ENCODE measurements at places on chromosomes 11 and 22. TPM values are rescaled to one million over a fixed set of nuclear protein-coding genes. Genes with fewer than 3 reads are reported as not detected.
A peak's percentile ranks its signal among the peaks of the same experiment; 100 is the strongest.

GRCh38 chr11:102111011-102111786 lies 952 bp downstream of the YAP1 start:
- peak; percentile 22 for DNase-seq

The MRGPRX3 gene
- total RNA-seq = not detected

GRCh38 chr22:38291201-38291777 lies 18.5 kb upstream of the TMEM184B start:
- DNase-seq = no peak

DNA sequence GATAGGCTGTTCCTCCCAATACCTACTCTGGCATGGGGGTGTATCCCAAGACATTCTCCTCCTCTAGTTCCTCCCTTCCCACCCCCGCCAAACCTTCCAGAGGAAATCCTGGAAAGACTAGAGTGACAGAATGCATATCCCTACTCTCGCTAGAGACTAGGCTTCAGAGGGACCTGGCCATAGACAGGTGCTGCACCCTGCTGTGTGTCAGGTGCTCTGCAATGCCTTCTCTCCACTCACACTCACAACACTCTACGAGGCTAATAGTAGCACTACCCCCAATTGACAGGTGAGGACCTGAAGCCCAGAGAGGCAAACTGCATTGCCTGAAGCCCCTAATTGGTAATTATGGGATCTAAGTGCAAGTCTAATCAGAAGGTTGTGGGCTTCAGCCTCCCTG lies 46.2 kb upstream of the LMO1 start:
- no peak for DNase-seq

DNA sequence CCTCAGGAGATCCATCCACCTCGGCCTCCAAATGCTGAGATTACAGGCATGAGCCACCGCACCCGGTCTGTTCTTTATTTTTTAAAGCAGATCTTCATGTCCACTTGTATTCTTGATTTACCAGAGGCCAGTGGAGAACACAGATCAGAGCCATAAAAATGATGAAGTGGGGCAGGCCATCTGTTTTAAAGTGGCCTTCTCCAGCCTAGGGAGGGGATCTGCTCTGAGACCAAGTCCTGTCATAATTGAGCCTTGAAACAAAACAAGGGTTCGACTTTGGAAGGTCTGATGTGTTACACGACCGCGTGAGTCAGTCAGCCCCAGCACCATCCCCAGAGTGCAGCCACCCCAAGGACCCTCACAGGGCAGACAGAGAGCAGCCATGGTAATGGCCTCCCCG lies 27.5 kb downstream of the ABCC8 start:
- no peak for DNase-seq

The KCNJ5 gene
- total RNA-seq = not detected

- peak; percentile 48 for DNase-seq
These were observed 75.3 kb downstream of the APIP start for GRCh38 chr11:34840736-34841386.

GRCh38 chr22:46087816-46088277 lies 62.5 kb upstream of the PPARA start:
- DNase-seq = no peak

DNA sequence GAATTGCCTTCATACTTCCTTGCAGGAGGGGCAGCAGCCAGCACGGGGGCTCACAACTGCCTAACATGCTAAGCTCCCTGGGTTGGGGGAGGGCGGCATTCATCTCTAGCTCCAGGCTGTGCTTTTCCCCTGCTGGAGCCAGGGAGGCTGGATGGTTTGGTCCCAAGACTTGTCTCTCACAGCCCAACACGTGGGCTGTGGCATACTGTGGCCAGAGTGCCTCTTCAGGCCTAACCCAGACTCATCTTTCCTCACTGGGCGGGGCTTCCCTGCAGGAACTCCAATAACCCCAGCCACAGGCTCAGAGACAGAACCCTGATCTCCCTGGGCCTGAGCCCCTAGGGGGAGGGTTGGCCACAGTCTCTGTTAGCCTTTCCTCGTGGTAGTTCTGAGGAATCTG lies 121.9 kb upstream of the PLET1 start:
- no peak for DNase-seq

DNA sequence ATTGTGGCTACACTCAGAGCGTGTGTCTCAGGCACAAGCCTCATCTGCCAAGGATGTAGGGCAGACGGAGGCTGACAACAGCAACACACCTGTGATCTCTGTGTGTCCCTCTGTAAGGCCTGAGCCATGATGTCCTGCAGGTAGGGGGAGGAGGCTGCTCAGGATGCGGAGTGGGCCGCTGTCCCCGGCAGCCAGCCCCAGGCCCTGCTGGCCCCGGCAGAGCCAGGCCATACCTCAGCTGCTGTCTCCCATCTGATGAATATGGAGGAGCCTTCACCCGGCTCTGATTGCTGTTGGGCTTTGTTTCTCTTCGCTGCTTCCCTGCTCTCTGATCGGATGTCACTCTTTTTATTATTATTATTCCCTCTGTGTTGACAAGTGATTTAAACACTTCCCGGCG lies 83.6 kb upstream of the NCAM1 start:
- DNase-seq = no peak

The GGT5 gene
- total RNA-seq = not detected

DNA sequence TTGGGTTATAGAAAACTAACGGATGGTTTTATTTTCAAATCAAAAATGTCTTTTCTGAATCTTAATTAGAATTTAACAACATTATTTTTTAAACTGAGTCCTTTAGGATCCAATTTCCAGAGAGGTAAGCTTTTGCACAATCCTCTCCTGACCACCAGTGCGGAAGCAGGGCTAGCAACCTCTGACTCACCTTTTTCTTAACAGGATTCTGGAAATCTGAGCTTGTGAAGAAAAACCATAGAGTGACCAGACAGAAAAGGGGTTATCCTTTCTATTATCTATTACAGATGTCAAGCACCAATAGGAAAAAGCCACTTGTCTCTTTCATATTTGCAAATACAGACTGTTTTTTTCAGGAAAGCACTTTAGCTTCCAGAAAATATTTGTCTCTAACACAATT lies 25.3 kb downstream of the ALG9 start:
- no peak for DNase-seq

GRCh38 chr11:119368121-119369034 lies 13.1 kb downstream of the USP2 start:
- DNase-seq = no peak

- no peak for DNase-seq
These were observed 563.0 kb downstream of the MIAT start for GRCh38 chr22:27220339-27220738.

GRCh38 chr22:43905681-43906080 lies 13.9 kb upstream of the PNPLA5 start:
- DNase-seq = no peak

- DNase-seq = peak; percentile 95
These were observed 7.9 kb upstream of the FADS3 start for GRCh38 chr11:61899146-61899841.

DNA sequence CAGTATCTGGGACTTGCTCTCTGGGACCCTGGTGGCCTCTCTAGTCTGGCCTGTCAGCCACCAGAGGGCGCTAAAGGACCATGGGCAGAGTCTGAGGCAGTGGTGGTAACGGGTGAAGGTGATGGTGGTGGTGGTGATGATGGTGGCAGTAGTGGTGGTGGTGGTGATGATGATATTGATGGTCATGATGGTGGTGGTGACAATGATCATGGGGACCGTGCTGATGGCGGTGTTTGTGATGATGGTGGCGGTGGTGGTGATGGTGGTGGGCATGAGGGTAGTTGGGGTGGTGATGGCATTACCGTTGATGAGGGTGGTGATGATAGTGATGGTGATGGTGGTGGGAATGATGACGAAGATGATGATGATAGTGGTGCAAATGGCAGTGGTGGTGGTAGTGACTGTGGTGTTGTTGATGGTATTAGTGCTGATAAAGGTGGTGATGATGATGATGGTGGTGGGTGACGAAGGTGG lies 16.0 kb downstream of the TRPM5 start:
- DNase-seq = peak; percentile 93

The OR52I2 gene
- not detected for total RNA-seq

GRCh38 chr11:83663446-83663845 lies 377.3 kb upstream of the CCDC90B start:
- DNase-seq = no peak

GRCh38 chr11:105937331-105937730 lies 84.7 kb downstream of the MSANTD4 start:
- DNase-seq = no peak

The CNIH2 gene
- 1.6 TPM for total RNA-seq

DNA sequence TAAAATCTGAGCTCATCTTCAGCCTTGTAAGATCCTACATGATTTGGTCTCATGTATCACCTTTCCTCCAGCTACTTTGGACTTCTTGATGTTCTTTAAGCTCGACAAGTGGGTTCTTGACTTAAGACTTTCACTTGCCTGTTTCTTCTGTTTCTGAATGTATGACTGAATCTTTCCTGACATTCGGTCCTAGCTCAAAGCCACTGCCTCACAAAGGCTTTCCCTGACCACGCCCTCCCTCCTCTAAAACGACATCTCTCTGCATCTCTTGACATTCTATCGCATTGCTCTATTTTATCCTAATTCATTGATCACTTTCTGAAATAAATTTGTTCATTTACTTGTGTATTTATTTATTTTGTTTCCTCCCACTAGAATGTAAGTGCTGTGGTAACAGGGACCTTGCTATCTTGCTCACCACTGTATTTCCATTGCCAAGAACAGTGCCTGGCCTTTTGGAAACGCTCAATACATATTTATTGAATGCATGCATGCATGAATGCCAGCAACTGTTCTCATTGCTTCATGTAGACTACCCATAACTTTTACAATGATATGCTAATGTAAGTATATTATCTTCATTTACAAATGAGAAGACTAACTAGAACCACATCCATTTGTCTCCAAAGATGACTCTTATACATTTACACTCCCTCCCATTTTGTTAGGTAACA lies 43.0 kb downstream of the LMO2 start:
- DNase-seq = no peak

The IL18 gene
- not detected for total RNA-seq

- no peak for DNase-seq
These were observed 43.1 kb downstream of the MTMR3 start for GRCh38 chr22:29926057-29926456.

- peak; percentile 81 for DNase-seq
These were observed at the start of gene RTN4RL2 for GRCh38 chr11:57460022-57460757. Gene RTN4RL2, plus strand, starts transcription at chr11:57460528. Its CDS starts 338 bp downstream, at chr11:57460866.

DNA sequence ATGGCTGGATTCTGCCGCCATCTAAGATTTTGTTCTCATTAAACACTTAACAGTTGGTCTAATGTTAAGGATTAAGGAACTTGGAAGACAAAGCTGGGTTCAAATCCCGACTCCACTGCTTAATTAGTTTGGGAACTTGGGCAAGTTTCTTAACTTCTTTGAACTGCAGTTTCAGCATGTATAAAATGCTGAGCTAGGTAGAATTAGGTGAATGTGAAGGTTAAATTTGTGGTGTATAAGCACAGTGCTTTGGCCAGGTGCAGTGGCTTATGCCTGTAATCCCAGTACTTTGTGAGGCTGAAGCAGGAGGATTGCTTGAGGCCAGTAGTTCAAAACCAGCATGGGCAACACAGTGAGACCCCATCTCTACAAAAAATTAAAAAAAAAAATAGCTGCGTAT lies 160.7 kb upstream of the RASSF10 start:
- no peak for DNase-seq

The APOL3 gene
- 55.4 TPM for total RNA-seq

The SMIM35 gene
- not detected for total RNA-seq
